ENCODE measurements at places on chromosomes 6 and 20. TPM values are rescaled to one million over a fixed set of nuclear protein-coding genes. Genes with fewer than 3 reads are reported as not detected.
A peak's percentile ranks its signal among the peaks of the same experiment; 100 is the strongest.

Gene FRK
- 8.6 TPM for total RNA-seq

Gene HMGN3
- total RNA-seq, result 150 TPM

GRCh38 chr20:45465491-45466266, 3.9 kb upstream of the WFDC2 start:
- no peak overlapping the region for H3K4me3 ChIP-seq
- H3K27me3 ChIP-seq, result no peaks in the 10 kb centered on the region
- H3K4me1 ChIP-seq, result peaks cover 22% of the 10 kb centered on the region
- peak overlapping the region; percentile 34 for H3K27ac ChIP-seq
- H3K36me3 ChIP-seq, result no peaks in the 10 kb centered on the region

GRCh38 chr6:43489277-43490072, 12.1 kb downstream of the TJAP1 start:
- peaks cover 2% of the 10 kb centered on the region for H3K4me1 ChIP-seq
- H3K27ac ChIP-seq, result no peak overlapping the region
- H3K36me3 ChIP-seq, result peaks cover 4% of the 10 kb centered on the region
- H3K4me3 ChIP-seq, result no peak overlapping the region
- H3K27me3 ChIP-seq, result no peaks in the 10 kb centered on the region
- no peak for DNase-seq

DNA sequence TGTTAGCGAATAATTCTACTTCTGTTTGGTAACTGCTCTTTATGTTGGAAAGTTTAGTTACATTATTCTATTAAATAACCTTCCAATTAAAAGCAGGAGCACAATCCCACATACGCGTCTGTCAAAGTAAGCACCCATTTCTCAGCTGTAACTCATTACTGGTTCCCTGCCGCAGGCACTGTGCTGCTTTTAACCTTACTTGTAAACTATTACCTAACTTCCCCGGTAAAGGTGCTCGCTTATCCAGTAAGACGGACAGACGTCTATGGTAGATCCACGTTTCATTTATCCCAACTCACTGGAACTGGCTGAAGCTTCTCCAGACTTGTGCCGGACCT, 529 bp upstream of the ENPP4 start:
- H3K27ac ChIP-seq, result peak overlapping the region; percentile 80
- H3K27me3 ChIP-seq, result peaks cover 10% of the 10 kb centered on the region
- peaks cover 8% of the 10 kb centered on the region for H3K4me1 ChIP-seq
- DNase-seq, result no peak
- H3K4me3 ChIP-seq, result peak overlapping the region; percentile 90

Gene POM121L2
- total RNA-seq, result not detected

DNA sequence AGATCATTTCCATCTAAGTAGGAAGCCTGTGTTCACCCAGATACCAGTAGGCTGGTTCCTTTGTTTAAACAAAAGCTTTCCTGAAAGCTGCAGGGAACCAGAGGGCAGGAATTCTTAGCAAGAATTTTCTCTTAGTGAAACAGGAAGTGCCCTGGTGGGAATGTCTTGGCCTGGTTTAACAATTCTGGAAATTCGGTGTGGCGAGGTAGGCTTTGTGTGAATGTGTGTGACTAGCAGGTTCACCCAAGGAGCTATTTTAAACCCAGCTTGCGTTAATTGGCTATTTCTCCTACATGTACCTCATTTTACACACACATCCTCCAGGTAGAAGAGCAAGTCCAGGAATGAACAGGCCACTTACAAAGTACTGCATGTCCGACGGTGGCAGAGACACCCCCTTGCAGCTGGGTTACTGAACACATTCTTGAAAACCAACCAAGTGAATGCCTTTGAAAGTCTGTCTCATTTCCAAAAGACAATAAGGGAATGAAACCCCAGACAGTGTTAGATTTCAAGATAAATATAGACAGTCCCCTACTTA, 64.6 kb downstream of the GFOD1 start:
- peaks cover 4% of the 10 kb centered on the region for H3K4me1 ChIP-seq
- H3K27ac ChIP-seq, result no peak overlapping the region
- no peaks in the 10 kb centered on the region for H3K36me3 ChIP-seq
- peaks cover 32% of the 10 kb centered on the region for H3K27me3 ChIP-seq
- no peak for DNase-seq

Gene SNAI1
- 1.7 TPM for total RNA-seq

DNA sequence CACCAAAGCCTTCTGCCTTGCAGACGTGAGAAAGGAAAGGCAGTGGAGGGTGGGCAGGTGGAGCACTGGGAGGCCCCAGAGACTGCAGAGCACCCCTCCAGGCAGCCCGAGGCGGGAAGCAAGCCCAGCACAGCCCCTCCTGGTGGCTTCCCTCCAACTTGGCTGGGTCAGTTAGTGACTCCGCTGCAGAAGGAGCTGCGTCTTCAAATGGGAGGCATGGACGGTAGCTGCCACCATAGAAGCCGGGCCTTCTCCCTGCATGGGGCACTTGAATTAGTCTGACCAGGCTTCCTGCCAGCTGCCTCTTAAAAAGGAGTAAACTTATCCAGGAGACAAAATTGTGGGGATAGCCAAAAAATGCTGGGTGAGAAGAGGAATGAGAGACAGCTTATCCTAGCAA, 88.0 kb upstream of the RPS6KA2 start:
- no peaks in the 10 kb centered on the region for H3K4me1 ChIP-seq
- no peak overlapping the region for H3K27ac ChIP-seq
- H3K36me3 ChIP-seq, result no peaks in the 10 kb centered on the region
- peaks cover 26% of the 10 kb centered on the region for H3K27me3 ChIP-seq
- no peak overlapping the region for H3K4me3 ChIP-seq

DNA sequence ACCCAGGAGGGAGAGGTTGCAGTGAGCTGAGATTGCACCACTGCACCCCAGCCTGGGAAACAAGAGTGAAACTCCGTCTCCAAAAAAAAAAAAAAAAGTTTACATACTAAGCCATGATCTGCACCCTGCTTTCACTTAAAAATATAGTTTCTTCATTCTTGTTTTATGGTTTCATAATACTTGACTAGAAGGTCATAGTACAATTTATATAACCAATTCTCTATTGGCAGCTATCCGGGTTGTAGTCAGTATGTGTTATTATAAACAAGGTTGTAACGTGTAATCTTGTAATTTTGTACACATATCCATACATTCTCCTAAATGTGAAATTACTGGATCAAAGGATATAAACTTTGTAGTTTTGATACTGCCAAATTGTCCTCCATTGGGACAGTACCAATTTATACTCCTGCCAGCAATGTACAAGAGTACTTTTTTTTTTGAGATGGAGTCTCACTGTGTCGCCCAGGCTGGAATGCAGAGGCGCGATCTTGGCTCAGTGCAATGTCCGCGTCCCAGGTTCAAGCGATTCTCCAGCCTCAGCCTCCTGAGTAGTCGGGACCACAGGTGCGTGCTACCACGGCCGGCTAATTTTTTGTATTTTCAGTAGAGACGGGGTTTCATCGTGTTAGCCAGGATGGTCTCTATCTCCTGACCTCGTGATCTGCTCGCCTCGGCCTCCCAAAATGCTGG, 144.8 kb downstream of the GJA10 start:
- no peaks in the 10 kb centered on the region for H3K4me1 ChIP-seq
- H3K27me3 ChIP-seq, result no peaks in the 10 kb centered on the region
- DNase-seq, result no peak
- no peak overlapping the region for H3K4me3 ChIP-seq
- peaks cover 1% of the 10 kb centered on the region for H3K36me3 ChIP-seq
- no peak overlapping the region for H3K27ac ChIP-seq

GRCh38 chr6:28643017-28643740, 117.5 kb downstream of the GPX5 start:
- H3K27me3 ChIP-seq, result peaks cover under 1% of the 10 kb centered on the region
- H3K27ac ChIP-seq, result peak overlapping the region; percentile 28
- H3K36me3 ChIP-seq, result no peaks in the 10 kb centered on the region
- no peaks in the 10 kb centered on the region for H3K4me1 ChIP-seq
- H3K4me3 ChIP-seq, result no peak overlapping the region

GRCh38 chr20:35942243-35942642, 12.1 kb downstream of the SCAND1 start:
- H3K4me1 ChIP-seq, result no peaks in the 10 kb centered on the region
- no peak for DNase-seq
- peaks cover 6% of the 10 kb centered on the region for H3K36me3 ChIP-seq
- no peak overlapping the region for H3K4me3 ChIP-seq
- no peak overlapping the region for H3K27ac ChIP-seq
- no peaks in the 10 kb centered on the region for H3K27me3 ChIP-seq

GRCh38 chr6:43917878-43918382, 147.9 kb downstream of the VEGFA start:
- peaks cover 48% of the 10 kb centered on the region for H3K4me1 ChIP-seq
- no peak for DNase-seq
- no peak overlapping the region for H3K4me3 ChIP-seq
- no peaks in the 10 kb centered on the region for H3K36me3 ChIP-seq
- H3K27me3 ChIP-seq, result no peaks in the 10 kb centered on the region

DNA sequence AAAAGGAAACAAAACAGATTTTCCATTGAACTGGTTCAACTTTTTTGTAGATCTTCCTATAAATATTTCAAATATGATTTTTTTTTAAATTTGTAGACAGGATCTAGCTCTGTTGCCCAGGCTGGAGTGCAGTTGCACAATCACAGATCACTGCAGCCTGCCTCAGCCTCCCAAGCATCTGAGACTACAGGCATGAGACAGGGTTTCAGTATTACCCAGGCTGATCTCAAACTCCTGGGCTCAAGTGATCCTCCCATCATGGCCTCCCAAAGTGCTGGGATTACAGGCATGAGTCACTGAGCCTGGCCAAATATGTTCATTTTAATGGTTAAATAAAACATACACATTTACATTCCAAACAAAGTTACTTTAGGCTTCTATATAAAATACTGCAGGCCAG, 33.6 kb downstream of the SAMHD1 start:
- DNase-seq, result no peak
- H3K4me3 ChIP-seq, result no peak overlapping the region
- no peaks in the 10 kb centered on the region for H3K4me1 ChIP-seq
- H3K27me3 ChIP-seq, result no peaks in the 10 kb centered on the region
- H3K27ac ChIP-seq, result no peak overlapping the region

GRCh38 chr6:144349690-144350527, 64.8 kb downstream of the UTRN start:
- H3K4me3 ChIP-seq, result no peak overlapping the region
- no peak for DNase-seq
- peak overlapping the region; percentile 41 for H3K27ac ChIP-seq
- peaks cover 8% of the 10 kb centered on the region for H3K36me3 ChIP-seq
- H3K27me3 ChIP-seq, result no peaks in the 10 kb centered on the region

- no peak overlapping the region for H3K4me3 ChIP-seq
- no peaks in the 10 kb centered on the region for H3K27me3 ChIP-seq
- H3K4me1 ChIP-seq, result peaks cover 3% of the 10 kb centered on the region
- no peak overlapping the region for H3K27ac ChIP-seq
- H3K36me3 ChIP-seq, result peaks cover 19% of the 10 kb centered on the region
Observed at GRCh38 chr6:151025076-151025475, 159.6 kb downstream of the MTHFD1L start.

- DNase-seq, result peak; percentile 46
- H3K27ac ChIP-seq, result peak overlapping the region; percentile 21
- H3K4me3 ChIP-seq, result no peak overlapping the region
- peaks cover 4% of the 10 kb centered on the region for H3K27me3 ChIP-seq
Observed at GRCh38 chr6:121849477-121849876, 414.0 kb downstream of the GJA1 start.

DNA sequence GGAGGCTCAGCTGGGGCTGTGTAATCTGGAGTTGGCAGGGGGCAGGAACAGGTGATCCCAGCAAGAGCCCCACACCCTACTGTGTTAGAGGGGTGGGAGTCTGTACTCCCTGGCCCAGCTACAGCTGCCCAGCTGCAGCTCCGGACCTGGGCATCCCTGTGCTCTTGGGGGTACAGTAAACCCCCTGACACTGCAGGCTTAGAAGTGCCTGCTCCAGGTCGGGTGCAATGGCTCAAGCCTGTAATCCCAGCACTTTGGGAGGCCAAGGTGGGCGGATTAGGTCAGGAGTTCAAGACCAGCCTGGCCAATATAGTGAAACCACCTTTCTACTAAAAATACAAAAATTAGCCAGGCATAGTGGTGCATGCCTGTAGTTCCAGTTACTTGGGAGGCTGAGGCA, 1228.6 kb upstream of the EYS start:
- no peaks in the 10 kb centered on the region for H3K36me3 ChIP-seq
- H3K27me3 ChIP-seq, result no peaks in the 10 kb centered on the region
- no peak overlapping the region for H3K4me3 ChIP-seq
- no peak overlapping the region for H3K27ac ChIP-seq
- no peaks in the 10 kb centered on the region for H3K4me1 ChIP-seq

GRCh38 chr6:81307651-81308214, 444.7 kb downstream of the TENT5A start:
- no peak overlapping the region for H3K27ac ChIP-seq
- peaks cover 14% of the 10 kb centered on the region for H3K4me1 ChIP-seq
- no peak for DNase-seq
- no peak overlapping the region for H3K4me3 ChIP-seq
- H3K36me3 ChIP-seq, result no peaks in the 10 kb centered on the region

Gene HLA-DRB5
- total RNA-seq, result 0.60 TPM

Gene MOG
- not detected for total RNA-seq

- no peak overlapping the region for H3K27ac ChIP-seq
- peaks cover 7% of the 10 kb centered on the region for H3K27me3 ChIP-seq
- DNase-seq, result no peak
- no peak overlapping the region for H3K4me3 ChIP-seq
- no peaks in the 10 kb centered on the region for H3K36me3 ChIP-seq
- H3K4me1 ChIP-seq, result no peaks in the 10 kb centered on the region
Observed at GRCh38 chr20:61482056-61482887, 230.2 kb downstream of the CDH4 start.

- peak overlapping the region; percentile 31 for H3K27ac ChIP-seq
- H3K27me3 ChIP-seq, result no peaks in the 10 kb centered on the region
- DNase-seq, result no peak
- no peaks in the 10 kb centered on the region for H3K36me3 ChIP-seq
Observed at GRCh38 chr6:17714879-17715851, 8.4 kb upstream of the NUP153 start.
